Esophagus squamous epithelium (tissue), 5 donors: ENCODE measurements at places on chromosomes 13 and 19.

- DNase-seq = no peak
These were observed 9.3 kb upstream of the FRY start for GRCh38 chr13:32022311-32022710.

DNA sequence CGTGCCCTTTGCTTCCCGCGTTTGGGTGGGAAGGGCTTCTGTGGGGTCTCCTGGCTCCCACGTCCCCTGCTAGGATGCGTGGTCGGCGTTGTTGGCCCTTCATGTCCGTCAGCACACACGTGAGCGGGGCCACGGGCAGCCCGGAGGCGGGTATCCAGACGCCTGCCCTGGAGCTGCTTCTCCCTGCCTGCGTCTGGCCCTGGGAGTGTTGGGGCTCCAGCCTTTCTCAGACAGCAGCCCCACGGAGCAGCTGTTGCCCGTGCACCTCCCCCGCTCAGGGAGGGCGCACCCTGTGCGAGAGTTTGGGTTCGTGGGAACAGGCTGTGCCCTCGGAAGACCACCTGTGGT is 14.5 kb downstream of the DAZAP1 start:
- no peak for DNase-seq

GRCh38 chr13:51057906-51058305 is 53.2 kb downstream of the C13orf42 start:
- DNase-seq = no peak

DNA sequence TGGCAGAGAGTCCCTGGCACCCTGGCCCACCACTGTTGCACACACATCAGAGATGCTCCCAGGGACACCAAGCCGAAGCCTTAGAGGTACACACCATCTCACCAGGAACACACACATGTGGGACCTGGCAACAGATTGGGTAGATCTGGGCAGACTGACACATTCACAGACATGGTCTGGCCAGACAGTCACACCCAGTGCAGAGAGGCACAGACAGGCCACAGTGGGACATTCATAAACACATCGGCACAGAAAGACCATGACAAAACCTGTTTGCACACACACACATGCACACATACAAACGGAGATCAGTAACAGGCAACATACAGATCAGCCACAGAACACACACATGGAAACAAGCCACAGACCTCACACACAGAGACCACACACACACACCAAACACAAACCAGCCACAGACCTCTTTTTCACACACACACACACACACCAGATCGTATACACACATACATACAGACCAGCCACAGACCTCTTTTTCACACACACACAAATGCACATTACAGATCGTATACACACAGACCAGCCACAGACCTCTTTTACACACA is 6.3 kb upstream of the JUNB start:
- no peak for DNase-seq

- DNase-seq = no peak
These were observed 23.1 kb downstream of the LYL1 start for GRCh38 chr19:13079542-13079986.

GRCh38 chr13:90950160-90950559 is 397.3 kb upstream of the MIR17HG start:
- DNase-seq = no peak

DNA sequence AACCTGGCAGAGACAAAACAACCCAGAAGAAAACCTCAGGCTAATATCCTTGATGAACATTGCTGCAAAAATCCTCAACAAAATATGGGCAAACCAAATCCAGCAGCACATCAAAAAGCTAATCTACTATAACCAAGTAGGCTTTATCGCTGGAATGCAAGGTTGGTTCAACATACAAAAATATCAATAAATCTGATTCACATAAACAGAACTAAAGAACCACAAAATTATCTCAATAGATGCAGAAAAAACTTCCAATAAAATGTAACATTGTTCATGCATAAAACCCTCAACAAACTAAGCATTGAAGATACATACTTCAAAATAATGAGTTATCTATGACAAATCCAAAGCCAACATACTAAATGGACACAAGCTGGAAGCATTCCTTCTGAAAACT is 8.8 kb downstream of the ZNF724 start:
- no peak for DNase-seq

DNA sequence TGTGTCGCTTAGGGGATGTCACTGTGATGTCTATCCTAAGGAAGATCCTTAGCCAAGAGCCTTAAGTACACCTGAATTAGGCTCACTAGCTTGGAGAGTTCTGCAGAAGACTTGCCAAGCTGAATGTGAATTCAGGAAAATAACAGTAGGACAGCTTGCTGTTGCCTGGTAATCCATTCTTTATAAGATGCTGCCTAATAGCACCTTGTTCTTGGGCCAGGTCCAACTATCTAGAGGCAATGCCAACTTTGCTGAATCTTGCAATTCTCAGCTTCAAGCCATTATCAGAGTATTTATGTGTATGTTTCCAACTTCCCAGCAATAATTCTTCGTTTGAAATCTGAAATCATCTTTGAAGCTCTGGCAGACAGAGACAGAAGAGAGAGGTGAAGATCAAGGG is 102.8 kb downstream of the PCDH17 start:
- no peak for DNase-seq

DNA sequence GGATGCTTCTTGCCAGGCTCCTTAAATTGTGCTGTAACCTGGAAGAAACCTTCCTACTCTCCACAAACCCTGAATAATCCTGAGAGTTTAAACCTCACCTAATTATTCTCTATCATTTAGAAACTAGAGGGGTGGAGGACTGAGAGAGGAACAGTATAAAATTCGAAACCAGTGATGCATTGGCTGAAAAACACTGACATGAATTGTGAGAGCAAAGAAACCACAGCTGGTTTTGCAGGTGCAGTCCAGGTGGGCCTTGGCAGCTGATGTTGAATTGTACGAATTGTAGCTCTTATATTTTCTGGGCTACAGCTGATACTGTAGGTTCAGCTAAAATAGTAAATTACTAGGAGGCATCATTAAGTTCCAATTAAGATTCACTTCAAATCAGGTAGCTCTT is 227.0 kb upstream of the SLITRK5 start:
- DNase-seq = no peak

DNA sequence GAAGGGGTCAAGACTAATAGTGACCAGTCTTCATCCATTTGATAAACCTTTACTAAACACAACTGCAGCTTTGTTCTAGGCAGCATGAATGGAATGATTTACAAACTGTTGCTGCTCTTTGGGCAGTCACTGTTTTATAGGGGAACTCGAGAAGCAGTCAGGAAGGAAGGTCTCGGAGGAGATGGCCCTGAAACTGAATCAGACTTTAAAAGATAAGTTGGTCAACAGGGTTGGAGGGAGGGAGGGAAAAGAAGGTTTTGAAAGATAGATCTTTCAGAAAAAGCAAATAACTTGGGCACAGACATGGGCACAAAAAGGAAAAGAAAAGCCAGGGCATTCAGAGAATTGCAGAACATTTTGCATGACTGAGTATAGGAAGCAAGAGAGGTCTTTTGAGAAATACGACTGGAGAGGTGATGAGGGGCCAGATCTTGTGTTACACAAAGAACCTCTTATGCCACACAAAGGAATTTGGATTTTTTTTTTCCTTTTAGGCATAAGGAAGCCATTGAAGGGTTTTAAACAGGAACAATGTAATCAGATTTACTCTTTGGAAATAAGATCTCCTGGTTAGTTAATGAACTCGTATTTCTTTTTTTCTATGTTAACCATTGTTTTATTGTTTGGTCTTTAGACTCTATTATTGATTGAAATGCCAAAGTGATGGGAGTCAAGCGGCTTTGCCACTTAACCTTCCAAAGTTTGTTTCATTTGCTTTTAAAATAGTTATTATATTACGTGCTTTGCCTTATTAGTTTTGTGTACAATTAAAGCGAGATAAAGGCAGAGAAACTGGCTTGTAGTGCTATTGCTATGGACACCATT is 37.5 kb upstream of the SACS start:
- DNase-seq = no peak

- no peak for DNase-seq
These were observed 200.5 kb downstream of the ABCC4 start for GRCh38 chr13:95100525-95101433.

DNA sequence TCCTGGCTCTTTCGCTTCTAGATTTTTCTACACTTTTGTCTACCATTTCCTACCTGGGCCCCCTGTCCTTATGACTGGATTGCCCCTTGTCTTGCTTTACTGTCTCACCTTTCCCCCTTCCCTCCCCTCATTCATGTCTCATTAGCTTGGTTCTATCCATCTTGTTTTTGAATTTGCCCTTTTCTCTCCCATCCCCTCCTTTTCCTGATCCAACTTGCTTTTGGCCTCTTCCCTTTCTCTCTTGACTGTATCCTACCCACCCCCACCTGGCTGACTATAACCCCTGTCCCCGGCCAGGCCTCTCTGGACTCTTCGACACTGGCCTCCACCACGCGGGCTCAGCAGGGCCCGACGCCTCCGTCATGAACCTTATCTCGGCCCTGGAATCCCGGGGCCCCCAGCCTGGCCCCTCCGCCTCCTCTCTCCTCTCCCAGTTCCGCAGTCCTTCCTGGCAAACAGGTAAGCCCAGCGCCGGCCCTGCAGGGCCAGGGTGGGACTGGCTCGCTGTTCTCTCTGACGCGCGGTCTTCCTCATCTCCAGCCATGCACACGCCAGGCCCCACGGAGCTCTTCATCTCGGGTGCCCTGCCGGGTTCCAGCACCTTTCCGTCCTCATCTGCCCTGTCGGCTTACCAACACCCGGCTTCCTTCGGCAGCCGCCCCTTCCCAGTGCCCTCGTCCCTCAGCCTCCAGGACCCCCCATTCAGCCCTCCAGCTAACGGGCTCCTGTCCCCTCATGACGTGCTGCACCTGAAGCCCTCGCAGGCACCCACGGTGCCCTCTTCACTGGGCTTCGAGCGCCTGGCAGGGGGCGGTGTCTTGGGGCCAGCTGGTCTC is 3.4 kb downstream of the PRR12 start:
- no peak for DNase-seq

GRCh38 chr13:80307401-80307987 is 33.4 kb downstream of the SPRY2 start:
- no peak for DNase-seq

- no peak for DNase-seq
These were observed 1308.4 kb downstream of the SLITRK5 start for GRCh38 chr13:88979465-88980175.

DNA sequence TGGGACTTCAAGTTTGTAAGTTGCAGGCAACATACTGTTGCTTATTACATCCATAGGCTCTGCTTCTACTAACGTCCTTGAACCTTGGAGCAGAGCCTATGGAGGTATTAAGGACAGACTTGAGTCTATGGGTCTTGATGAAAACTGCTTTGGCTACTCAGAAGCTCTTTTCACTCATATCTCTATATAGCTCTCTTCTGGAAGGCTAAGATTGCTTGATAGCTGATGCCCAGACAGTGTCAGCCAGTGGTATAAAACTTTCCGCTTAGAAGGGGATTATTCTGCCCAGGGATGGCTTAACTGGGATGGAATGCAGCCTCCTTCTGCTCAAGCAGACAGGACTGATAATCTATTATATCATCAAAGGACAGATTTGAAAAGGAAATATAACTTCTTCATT is 25.6 kb upstream of the ESD start:
- DNase-seq = no peak

- DNase-seq = no peak
These were observed 1.3 kb upstream of the SNAPC2 start for GRCh38 chr19:7918615-7919421.

DNA sequence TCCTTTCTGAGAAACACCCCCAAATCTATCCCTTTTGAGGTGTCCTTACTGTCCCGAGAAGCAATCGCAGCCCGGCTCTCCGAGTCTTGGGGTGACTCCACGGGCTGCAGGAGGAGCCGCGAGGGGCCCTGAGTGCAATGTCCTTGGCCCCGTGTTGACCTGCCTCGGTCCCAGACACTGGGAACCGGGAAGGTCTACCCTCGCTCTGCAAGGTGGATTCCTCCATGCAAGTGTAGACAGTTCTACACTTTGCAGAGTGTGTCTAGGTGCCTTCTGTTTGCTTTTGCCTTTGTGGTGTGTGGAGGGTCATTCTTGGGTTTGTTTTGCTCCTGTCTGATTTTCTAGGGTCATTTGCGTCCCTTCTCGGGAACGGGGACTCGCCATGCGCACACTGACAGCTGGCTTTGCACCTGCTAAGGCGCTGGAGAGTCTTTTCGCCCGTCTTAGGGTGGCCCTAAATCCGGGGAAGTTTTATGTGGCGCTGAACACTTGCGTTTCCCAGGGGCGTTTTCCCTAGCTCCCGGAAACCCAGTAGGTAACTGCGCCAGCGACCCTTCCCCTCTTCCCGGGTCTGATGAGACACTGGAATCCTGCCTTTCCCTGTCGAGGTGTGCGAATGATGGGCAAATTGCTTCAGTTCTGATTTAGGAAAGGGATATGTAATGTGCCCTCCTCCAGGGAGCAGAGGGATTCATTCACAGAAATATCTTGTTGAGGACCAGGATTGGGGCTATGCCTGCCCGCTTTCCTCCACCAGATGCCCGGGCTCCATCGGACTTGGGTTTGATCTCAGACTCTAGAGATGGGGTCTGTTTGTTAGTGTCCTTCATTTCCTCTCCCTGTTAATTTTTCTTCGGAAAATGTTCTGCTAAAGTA is 755 bp downstream of the SERTM1 start:
- DNase-seq = no peak

GRCh38 chr13:48315969-48316650 is 12.6 kb downstream of the RB1 start:
- no peak for DNase-seq

- no peak for DNase-seq
These were observed 607.5 kb upstream of the KLF12 start for GRCh38 chr13:74741732-74742131.

GRCh38 chr19:18153556-18154134 is 682 bp downstream of the PIK3R2 start:
- DNase-seq = no peak

DNA sequence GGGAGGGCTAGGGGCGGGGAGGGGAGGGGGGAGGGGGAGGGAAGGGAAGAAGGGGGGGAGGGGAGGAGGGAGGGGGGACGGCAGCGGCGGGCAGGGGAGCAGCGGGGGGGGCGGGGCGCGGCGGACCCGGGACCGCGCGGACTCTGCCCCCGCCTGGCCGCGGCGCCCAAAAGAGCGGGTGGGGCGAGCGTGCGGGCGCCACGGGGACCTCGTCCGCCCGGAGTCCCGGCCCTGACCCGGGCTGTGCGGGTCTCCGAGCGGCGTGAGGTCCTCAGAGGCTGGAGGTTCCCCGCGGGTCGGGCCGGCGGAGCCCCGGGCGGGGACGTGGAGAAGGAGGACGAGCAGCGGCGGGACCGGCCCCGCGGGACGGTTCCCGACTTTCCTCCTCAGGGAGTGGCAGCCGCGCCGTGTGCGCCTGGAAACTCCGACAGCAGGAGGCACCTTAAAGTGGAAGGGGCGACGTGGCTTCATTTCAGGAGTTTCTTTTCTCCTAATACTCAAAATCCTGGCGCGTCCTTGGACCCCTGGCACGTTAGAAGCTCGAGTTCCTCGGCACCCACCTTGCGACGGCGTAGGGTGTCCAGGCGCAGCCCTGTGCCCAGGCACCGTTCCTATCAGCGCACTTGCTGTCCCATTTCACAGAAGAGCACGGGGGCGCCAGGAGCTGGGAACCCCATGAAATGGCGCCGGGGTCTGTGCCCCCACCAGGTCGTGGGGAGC is 518 bp upstream of the PLPP2 start:
- DNase-seq = no peak

GRCh38 chr13:114120591-114121011 is 11.8 kb downstream of the RASA3 start:
- DNase-seq = no peak

- no peak for DNase-seq
These were observed 379.1 kb downstream of the SUCLA2 start for GRCh38 chr13:47621931-47622330.

GRCh38 chr19:35612224-35612558 is 344 bp upstream of the HAUS5 start:
- DNase-seq = no peak
